SHP77 (cell line): ENCODE measurements at places on chromosomes 2 and 18.

GRCh38 chr2:48435909-48436308, 94.0 kb upstream of the STON1 start:
- no peak for DNase-seq

- DNase-seq = peak; percentile 10
These were observed 3.5 kb upstream of the TUBB6 start for GRCh38 chr18:12304351-12305210.

GRCh38 chr2:9260464-9260918, 53.9 kb downstream of the ASAP2 start:
- DNase-seq = no peak

DNA sequence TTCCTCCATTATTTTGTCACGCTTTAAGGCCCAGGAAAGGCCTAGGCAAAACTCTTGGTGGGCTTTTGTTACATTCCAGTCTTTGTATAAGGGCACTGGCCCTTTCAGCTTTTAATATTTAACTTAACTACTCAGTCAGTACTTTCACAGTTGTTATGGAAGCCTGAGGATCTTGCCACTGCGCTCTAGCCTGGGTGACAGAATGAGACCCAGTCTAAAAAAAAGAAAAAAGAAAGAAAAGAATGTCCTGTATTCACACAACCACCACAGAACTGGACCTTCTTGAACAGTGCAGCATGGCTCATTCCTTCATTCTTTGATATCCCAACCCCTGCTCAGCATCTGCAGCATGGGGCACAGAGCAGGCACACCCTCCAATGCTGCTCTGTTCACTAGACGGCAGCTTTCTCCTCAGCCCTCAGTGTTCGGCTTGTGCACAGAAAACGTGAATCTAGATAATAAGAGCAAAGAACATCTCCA, 93.4 kb upstream of the MSH2 start:
- no peak for DNase-seq

- DNase-seq = peak; percentile 91
These were observed 447.6 kb upstream of the ID2 start for GRCh38 chr2:8234253-8234652.

GRCh38 chr2:202040079-202040844, 6.6 kb downstream of the FZD7 start:
- DNase-seq = no peak

GRCh38 chr18:10259901-10260300, 194.5 kb upstream of the APCDD1 start:
- DNase-seq = peak; percentile 47

DNA sequence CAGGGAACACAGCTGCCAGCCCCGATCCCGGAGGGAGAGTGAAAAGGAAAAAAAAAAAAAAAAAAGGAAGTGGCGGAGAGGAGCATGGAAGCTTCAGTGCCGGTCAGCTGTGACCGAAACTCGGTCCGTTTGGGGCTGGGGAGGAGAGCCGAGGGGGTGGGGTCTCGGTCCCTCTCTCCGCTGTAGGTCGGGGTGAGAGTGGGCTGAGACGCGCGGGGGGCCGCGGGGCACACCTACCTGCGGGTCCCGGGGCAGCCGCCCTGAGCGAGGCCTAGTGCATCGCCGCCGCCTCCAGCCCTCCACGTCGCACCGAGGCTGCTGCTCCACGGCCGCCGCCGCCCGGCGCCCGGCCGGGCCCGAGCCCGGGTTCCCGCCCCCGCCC, 536 bp downstream of the VPS54 start:
- no peak for DNase-seq

- DNase-seq = no peak
These were observed 57.8 kb upstream of the MAP3K20 start for GRCh38 chr2:173017646-173018420.

GRCh38 chr2:40041422-40042382, 262.6 kb upstream of the THUMPD2 start:
- DNase-seq = no peak

DNA sequence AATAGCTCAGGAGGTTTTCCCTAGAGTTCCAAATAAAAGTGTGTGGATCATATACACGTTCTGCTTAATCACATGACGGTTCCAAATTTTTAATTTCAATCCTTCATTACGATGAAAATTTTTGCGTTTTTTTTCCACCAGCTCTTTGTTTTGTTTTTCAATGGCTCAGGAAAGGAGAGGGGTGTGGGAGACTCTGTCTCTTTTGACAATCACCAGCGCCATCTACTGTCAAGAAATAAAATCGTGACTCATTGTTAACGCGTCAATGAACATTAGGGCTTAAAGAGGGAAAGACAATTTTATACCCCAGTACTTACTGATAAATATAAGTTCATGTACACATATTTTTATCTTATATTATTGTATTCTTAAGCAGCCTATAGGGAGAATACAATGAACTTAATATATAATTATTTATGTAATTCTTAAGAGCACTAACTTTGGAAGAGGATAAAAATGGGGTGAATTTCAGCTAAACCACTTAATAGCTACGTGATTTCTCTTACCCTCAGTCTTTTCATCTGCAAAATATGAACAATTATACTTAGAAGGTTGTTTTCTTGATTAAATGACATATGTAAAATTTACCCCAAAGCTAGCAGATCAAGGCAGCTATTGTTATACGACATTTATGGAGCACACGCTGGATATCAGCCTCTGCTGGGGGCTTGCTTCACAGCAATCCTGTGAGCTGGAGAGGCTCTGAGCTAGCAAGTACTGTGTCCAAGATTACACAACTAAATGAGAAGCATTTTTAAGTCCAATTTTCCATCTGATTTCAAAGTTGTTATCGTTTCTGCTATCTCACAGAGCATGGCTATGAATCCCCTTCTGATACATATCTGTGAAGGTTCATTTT, 47.4 kb upstream of the RMDN2 start:
- peak; percentile 69 for DNase-seq

GRCh38 chr2:169184074-169184473, 114.7 kb downstream of the DHRS9 start:
- no peak for DNase-seq

DNA sequence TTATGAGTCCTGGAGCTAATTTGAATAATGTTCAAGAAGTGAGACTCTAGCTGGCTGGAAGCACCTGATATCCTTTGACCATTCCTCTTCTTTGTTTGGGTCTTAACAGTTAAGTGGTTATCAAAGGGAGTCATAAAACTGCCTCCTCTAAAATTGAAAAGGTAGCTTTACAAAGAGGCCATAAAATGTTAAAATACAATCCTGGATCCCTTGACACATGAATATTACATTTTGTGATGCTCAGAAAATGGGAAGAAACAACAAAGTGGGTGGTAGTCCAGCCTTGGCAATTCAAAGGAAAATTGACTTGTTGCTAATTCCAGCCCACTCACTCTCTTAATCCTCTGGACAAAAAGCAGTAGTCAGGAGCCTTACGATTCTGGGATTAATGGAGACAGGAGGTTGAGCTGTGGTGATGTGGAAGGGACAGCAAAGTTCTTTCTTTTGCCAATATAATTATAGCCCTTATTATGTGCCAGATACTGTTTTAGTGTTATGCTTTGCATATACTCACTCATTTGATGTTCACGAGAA, 339.2 kb downstream of the PDE11A start:
- no peak for DNase-seq

DNA sequence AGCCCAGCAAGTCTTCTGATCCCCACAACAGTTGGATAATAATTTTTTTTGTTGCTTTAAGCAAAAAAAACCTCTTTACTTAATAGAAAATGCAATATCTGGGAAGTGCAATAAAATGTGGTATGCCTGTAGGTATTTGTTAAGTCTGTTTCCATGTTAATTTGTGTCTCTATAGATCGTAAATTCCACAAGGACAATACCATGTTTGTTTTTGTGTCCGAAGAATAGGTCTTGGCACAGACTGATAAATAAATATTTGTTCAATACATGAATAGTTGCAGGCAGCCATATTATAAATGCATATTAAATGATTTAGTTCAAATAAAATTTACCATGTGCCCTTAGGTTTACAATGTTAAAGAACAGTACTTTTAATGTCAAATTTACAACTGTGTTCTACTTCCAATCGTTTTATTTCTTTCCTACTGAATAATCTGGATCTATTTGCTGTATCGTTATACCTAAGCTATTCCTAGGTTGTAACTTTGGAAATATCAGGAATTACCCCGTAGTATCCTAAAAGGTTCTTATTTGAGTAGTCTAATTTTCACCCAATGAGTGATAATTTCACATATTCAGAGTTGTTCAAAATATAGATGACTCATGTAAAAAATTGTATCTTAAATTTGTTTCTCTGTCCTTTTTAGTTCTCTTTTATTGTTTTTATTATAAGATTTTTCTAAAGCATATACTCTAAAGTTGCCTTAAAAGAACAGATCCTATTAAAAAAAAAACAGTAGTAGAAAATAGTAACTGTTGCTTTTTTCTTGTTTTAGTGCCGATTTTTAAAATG, 151.8 kb downstream of the EHBP1 start:
- no peak for DNase-seq

DNA sequence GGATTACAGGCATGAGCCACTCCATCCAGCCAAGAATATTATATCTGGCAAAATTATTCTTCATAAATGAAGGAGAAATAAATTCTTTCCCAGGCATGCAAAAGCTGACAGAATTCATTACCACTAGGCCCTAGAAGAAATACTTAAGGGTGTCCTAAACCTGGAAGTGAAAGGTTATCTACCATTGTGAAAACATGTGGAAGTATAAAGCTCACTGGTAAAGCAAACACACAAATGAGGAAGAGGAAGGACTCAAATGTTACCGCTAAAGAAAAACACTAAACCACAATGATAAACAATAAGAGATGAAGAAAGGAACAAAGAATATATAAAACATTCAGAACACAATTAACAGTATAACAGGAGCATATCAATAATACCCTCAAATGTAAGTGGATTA, 171.8 kb downstream of the CAMKMT start:
- no peak for DNase-seq

GRCh38 chr18:75730249-75730648, 302.7 kb upstream of the SMIM21 start:
- DNase-seq = no peak

DNA sequence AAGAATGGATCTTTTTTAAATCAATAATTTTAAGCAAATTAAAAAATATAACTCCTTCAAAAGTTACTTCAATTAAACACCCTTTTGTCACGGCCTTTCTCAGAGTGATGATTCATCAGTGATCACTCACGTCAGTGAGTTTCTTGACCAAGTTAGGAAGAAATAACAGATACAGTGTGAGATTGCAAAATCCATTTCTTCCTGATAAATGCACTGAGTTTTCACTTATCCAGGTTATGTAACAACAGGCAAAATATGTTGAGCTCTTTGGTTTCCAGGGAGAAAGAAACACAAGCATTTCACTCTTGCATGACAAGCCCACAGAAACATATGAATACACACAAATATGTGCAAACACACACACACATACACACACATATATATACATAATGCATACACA, 195.9 kb upstream of the CYRIA start:
- no peak for DNase-seq

DNA sequence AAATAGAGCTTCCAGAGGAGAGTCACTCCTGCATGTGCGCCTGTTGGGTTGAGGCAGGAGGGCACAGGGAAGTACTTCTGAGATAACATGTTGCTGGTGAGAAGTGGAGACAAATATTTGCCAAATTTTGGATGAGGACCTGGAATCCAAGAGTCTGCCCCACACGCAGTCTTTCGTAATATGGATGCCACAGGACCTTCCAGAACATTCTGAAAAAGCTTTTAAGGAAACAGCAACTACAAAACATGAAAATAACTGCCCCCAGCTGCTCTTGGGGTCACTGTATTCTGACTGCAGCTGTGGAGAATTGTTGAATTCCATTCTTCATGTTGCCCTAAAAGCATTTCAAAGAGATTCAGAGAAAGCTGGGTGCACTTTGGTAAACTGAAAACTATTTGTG, 227.5 kb downstream of the C1D start:
- no peak for DNase-seq

GRCh38 chr2:201978986-201979385, 54.7 kb upstream of the FZD7 start:
- no peak for DNase-seq

- no peak for DNase-seq
These were observed 15.6 kb upstream of the GIGYF2 start for GRCh38 chr2:232681527-232681926.

DNA sequence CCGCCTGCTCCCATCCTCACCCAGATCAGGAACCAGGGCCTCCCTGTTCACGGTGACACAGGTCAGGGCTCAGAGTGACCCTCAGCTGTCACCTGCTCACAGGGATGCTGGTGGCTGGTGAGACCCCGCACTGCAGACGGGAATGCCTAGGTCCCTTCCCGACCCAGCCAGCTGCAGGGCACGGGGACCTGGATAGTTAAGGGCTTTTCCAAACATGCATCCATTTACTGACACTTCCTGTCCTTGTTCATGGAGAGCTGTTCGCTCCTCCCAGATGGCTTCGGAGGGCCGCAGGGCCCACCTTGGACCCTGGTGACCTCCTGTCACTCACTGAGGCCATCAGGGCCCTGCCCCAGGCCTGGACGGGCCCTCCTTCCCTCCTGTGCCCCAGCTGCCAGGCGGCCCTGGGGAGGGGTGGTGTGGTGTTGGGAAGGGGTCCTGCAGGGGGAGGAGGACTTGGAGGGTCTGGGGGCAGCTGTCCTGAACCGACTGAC, 31.7 kb downstream of the GPC1 start:
- no peak for DNase-seq

DNA sequence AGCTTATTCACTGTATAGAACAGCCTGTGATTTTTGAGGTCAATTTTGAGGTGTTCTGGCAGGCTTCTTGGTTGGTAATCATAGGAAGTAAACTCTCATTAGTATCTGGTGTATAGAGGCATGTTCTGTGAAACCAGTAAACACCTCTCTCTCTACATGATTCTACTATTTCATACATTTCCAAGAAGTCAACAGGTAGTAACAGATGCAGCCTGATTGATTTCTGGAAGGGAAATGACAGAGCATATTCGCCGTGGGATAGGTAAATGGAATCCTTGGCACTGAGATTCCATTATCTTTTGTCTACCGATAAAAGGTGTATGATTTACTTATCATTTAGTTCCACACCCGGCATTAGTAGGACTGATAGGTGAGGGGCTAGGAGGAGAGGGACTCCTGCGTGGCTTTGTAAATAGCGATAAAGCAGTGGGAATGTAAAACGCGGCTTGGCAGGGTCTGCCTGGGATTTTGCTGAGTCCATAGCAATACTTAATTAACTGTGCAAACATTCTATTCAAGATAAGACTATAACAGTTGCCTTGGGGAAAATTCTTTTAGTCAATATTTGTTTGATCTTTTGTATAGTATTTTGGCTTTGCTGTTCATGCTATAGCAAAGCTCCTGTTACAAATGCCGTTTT, 32.3 kb downstream of the LYPD6B start:
- no peak for DNase-seq
